Stimulated activated CD4-positive, alpha-beta T cell treated with anti-CD3 and anti-CD28 coated beads, Interleukin-15, amount 100 ng/mL, for 1 hour (primary cell): ENCODE measurements at places on chromosomes 12 and 14.
A peak's percentile ranks its signal among the peaks of the same experiment; 100 is the strongest.

DNA sequence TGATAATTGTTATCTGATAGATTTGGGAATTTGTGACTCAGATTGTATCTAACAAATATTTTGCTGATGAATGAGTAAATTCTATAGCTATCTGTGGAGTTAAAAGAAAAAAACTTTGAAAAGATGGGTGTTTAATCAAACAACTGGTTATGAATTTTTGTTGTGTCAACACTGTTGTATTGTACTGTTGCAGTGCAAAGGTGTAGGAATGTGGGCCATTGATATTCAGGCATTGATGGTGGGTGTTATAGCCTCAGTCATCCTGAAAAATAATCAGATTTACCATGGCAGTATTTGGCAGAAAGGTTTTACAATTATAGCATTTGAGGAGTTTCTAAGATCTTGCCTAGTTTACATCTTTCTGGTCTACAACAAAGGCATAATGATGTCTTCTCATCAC is 15.4 kb downstream of the DRAM1 start:
- DNase-seq, result no peak

DNA sequence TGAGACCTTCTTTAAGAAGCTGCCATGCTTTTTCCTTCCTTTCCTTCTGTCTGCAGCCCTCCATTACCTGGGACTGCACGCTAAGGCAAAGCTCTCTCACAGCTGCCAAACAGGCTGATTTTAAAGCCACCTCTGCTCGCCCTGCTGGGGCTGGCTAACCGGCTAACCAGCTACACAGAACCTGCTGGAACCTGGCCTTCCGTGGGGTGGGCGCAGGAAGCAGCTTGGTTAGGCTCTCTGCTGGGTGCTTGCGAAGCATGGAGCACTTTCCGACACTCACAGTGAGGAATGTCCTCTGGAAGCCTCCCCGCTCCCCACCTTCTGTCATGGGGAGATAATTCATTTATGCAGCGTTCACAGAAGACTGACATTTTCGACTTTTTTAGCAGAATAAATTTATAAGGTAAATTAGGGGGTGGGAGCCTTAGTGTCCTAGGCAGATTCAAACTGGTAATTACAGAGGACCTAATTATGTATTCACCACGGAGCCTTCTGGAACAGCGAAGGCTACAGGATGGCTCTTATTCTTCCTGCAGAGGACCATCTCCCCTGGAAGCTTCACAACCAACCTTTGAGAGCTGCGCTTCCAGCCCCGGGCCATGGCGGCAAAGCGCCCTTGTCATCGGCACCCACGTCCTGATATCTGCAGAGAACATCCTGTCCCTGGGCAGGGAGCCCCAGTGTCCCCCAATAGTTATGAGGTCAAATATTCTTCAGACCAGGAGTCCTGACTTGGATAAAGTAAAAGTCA is 12.4 kb upstream of the BCL11B start:
- no peak for DNase-seq

DNA sequence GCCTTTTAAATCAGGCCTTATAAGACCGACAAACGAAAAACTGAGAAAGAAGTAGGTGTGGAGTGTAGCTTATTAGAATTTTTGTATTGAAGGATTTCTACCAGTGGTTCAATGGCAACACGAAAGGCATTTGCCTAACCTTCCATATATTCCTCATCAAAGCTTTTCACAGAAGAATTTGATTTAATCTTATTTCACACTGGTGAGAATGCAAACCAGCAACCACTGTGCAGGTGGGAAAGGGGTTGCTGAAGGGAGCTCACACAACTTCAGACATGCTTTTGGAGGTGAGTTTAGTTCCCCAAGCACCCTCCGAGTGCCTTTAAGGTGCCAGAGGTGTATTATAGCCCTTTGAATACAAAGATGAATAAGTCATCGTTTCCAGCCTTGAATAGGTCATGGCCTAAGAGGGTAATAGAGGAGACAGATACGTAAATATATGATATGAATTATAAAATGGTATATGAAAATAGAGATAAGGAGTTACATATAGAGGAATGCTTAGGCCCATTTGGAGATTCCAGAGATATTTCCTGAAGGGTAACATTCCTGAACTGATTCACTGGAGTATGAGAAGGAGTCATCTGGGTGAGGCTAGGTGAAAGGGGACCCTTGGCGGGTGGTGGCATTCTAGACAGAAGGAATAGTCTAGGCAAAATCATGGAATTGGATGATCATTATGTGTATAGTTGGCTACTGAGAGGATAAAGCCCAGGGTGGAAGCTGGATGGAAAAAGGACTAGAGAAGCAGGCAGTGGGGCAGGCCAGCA is 6.4 kb downstream of the ERP27 start:
- no peak for DNase-seq

DNA sequence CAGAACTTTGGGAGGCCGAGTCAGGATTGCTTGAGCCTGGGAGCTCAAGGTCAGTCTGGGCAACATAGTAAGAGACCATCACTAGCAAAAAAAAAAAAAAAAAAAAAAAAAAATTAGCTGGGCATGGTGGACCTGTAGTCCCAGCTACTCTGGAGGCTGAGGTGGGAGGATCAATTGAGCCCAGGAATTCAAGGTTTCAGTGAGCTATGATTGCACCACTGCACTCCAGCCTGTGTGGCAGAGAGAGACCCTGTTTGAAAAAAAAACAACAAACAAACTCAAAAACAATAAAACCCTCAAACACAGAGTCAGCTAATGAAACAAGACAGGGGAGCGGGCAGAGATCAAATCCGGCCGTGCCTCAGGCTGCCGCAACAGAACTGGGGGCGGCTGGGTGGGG is 41.7 kb upstream of the DLK1 start:
- DNase-seq, result no peak

GRCh38 chr12:89801284-89801683 is 92.6 kb upstream of the ATP2B1 start:
- DNase-seq, result no peak

GRCh38 chr14:64215274-64215673 is 78.9 kb downstream of the ESR2 start:
- DNase-seq, result no peak

DNA sequence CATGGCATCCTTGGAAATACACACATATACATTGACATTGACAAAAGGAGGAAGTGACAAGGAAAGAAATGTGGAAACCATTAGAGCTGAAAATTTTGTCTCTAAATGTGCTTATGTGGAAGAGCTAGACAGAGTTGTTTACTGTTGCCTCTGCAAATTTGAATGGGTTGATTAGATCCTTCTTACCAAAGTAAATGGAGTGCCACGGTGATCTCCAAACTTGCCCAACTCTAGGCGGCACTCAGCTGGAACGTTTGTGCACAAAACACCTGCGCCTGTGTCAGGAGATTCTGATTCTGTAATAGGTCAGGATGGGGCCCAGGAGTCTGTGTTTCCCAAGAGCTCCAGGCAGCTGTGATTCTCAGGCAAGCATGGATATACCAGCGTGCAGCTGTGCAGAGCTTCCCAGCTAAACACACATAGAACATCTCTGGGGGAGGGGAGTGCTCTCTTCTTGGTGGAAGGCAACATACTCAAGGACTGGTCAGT is 77.8 kb upstream of the BDKRB2 start:
- DNase-seq, result no peak

- DNase-seq, result no peak
Observed at GRCh38 chr12:119751961-119752360, 84.0 kb downstream of the PRKAB1 start.

DNA sequence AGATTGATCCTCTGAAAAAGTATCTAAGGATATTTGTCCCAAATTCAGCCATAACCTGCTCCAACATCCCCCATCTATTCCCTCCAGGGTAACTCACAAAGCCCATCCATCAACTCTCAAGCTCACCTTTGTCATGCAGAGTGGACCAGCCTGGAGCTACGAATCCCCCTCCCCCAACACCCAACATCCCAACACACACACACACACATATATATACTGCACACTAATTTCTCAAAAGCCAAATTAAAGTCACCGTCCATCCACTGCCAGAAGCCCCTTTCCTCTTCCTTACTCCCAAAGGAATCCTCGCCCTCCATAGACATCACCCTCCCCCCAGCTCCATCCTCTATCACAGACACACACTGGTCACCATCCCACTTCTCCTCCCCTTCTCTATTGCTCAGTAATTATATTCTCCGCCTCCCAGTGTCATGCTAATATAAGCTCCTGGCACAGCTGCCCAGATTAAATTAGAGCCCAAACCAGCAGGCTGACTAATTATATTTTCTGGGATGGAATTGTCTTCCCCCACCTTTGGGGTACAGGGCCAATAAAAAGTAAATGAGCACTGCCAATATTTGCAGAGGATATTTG is 13.5 kb upstream of the TESPA1 start:
- no peak for DNase-seq

DNA sequence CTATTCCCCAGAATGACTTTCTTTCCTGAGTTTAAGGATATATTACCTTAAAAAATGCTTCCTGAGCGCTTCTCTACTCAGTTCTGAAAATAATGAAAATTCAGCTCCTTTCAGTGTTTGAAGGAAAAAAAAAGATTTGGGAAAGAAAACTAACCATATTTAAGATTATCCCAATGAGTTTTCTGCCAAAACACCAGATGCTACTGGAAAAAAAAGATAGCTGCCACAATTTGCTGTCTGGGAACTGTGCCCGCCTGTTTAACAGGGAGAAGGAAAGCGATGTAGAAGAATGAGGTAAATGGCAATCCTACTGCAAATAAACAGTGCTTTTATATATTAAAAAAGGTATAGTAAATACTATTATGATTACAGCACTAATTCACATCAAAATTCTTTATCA is 367.6 kb upstream of the PRICKLE1 start:
- no peak for DNase-seq

- DNase-seq, result no peak
Observed at GRCh38 chr14:53956427-53957201, at the start of gene BMP4. Gene BMP4, minus strand, starts transcription at chr14:53956825. Its CDS starts 4,603 bp downstream, at chr14:53952222.

GRCh38 chr12:122860040-122860853 is 25.0 kb downstream of the HIP1R start:
- DNase-seq, result peak; percentile 62

- DNase-seq, result no peak
Observed at GRCh38 chr14:44657696-44658388, 150.8 kb upstream of the FSCB start.

DNA sequence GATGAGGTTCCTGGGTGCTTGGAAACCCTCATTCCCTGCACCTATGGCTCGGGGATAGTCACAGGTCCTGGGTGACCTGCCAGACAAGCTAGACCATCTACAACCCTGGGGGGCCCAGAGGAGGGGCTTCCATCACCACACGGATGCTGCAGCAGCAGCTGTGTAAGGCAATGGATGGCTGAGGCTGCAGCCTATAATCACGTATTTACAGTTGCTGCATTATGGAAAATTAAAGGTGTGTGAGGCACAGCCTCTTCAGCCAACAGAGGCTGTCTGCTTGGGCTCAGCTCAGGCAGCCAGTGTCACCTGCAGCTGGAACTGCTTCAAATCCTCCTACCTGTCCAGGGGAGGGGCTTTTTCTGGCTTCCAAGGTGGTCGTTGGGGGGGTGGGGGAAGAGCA is 268.1 kb downstream of the CACNA1C start:
- DNase-seq, result no peak

DNA sequence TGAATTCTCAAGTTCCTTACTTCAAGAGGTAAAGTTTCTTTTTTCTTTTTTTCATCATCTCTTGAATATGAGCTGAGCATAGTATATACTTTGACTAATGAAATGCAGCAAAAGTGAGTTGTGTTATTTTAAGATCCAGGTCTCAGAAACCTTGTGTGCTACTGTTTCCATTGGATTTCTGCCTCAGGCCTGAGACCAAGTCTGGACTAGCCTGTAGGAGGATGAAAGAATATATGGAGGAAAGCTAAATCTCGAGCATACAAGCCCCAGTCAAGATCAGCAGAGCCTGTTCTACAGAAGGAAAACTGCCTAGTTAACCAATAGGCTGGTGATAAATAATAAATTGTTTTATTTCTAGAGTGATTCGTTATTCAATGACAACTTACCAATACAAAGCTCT is 652.5 kb downstream of the C12orf50 start:
- DNase-seq, result no peak

GRCh38 chr14:76644855-76645518 is 116.3 kb upstream of the VASH1 start:
- no peak for DNase-seq

DNA sequence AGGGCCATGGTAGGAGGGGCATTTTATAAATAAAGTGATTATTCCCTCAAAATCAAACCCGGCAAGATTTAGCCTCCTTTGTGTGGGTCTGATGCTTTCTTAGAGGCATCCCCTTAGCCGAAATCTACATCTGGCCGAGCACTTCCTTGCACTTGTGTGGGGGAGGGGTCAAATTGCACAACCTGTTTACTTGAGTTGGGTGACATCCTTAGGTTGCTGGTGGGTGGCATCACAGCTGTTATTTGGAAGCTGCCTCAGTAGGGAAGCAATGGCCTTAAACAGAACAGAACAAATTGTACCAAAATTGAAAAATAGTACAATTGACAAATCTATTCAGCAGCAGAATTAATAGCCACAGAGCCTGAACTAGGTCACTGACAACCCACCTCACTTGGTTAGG is 546.1 kb downstream of the SNAPC1 start:
- no peak for DNase-seq

- DNase-seq, result no peak
Observed at GRCh38 chr12:179131-179884, 34.6 kb downstream of the SLC6A12 start.

- no peak for DNase-seq
Observed at GRCh38 chr12:130591736-130592135, 124.4 kb downstream of the RIMBP2 start.

- no peak for DNase-seq
Observed at GRCh38 chr12:89468017-89468416, 56.6 kb downstream of the GALNT4 start.

- no peak for DNase-seq
Observed at GRCh38 chr12:132715874-132716273, 5.2 kb downstream of the PGAM5 start.

DNA sequence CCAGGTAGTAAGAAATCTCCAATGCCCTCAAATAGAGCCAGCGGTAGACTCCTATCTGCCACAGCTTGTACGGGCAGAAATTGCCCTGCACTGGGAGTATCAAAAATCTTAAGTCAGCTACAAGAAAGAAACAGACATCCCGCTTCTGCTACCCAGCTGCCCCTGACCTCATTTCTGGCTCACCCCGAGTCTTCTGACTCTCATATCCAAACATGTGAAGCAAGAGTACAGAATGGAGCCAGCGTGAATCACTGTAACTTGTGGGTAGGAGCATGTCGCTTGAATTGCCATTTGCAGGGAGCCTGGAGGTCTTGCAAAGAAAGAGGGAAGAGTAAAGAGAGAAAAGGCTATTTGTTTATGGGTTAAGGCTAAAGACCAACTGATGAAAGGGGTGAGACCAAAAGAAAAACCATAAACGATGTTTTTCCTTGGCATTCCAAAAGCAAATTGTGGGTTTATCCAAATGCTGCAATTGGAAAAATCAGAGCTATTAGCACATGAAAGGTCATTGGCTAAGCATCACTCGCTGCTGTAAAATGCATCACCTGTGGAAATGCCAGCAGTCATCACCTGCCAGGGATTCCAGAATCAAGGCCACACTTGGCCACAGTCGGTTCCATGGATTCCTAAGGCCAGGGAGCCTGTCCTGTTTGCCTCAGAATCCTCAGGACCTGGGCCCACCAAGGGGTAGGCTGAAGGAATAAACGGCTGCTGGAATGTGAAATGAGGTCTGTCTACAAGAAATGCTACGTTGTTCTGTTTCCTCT is 86.6 kb downstream of the FOXN3 start:
- DNase-seq, result no peak

- DNase-seq, result no peak
Observed at GRCh38 chr14:43765474-43765873, 741.6 kb downstream of the FSCB start.
